Esophagus mucosa (tissue), 1 donor: ENCODE measurements at places on chromosomes 2 and 18. TPM values are rescaled to one million over a fixed set of nuclear protein-coding genes. Genes with fewer than 3 reads are reported as not detected.
A peak's percentile ranks its signal among the peaks of the same experiment; 100 is the strongest.

GRCh38 chr2:101340141-101340551 lies 31.6 kb upstream of the RNF149 start:
- ATAC-seq: no peak

GRCh38 chr2:43300781-43301583 lies 74.6 kb upstream of the ZFP36L2 start:
- ATAC-seq: peak; percentile 72

GRCh38 chr2:177989029-177989885 lies 83.3 kb downstream of the PDE11A start:
- no peak for ATAC-seq

DNA sequence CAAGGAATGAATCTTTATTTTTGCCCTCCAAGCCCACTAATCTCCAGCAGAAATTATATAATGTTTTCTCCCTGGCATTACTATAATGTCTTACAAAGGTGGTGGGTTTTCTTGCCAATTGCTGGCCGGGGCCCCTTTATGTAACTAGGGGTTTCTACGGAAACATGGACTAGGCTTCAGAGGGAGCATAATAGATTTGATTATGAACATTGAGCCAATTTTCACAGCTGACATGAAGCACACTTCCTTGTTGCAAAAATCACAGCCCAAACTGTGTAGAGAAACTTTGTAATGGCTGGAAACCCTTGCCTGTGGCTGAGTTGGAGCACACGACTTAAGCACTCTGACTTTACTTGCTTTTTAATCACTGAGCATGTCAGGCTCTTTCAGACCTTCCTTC lies 3.8 kb upstream of the CYRIA start:
- ATAC-seq: no peak

ANKRD36C gene
- total RNA-seq: 9.6 TPM

CYB5A gene
- 74.4 TPM for total RNA-seq

TACR1 gene
- total RNA-seq: 0.64 TPM
